ENCODE measurements at places on chromosomes 16 and 17. TPM values are rescaled to one million over a fixed set of nuclear protein-coding genes. Genes with fewer than 3 reads are reported as not detected.

Gene NME1
- 23.2 TPM for total RNA-seq

Gene KRT34
- not detected for total RNA-seq

Gene ZPBP2
- total RNA-seq, result not detected

Gene HOXB3
- 4.2 TPM for total RNA-seq

Gene MYH1
- 0.16 TPM for total RNA-seq

Gene ZNF750
- not detected for total RNA-seq

Gene SLC6A2
- total RNA-seq, result not detected

- no peak for DNase-seq
Observed at GRCh38 chr16:64791756-64792155, 330.1 kb downstream of the CDH11 start.

DNA sequence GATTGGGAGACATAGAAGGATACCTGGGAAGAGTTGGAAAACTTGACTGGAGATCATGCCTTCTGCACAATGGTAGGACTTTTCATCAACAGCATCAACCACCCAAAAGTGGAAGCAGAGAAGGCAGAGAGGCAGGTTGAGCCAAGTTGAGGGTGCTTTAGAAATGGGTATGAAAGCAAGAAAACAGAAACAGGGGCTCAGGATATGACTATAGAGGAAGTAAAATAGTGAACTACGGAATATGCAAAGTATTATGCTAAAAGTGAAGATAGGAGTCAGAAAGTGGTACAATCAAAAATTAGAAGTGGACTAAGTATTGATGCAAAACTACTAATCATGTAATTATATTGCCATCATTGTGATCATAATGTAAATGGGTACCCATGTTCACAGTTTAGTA lies 16.1 kb upstream of the ARHGAP44 start:
- DNase-seq, result no peak

DNA sequence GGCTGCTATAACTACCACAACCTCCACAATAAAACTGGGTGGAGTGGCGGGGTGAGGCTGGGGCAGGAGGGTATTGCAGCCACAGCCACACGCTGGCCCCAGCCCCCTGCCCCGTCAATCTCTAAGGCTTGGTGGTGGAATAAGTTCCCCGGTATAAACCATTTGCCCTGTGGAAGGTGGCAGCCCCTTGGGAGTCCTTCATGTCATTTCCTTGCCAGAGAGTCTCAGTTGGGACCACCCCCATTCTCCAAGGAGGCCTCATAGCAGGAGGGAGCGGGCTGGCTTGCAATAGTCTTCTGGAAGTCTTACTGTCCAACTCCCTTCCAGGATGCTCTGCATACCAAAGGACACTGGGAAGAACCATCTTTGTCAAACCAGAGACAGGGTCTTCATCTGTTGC lies 19.4 kb downstream of the CD300A start:
- peak; percentile 50 for DNase-seq

DNA sequence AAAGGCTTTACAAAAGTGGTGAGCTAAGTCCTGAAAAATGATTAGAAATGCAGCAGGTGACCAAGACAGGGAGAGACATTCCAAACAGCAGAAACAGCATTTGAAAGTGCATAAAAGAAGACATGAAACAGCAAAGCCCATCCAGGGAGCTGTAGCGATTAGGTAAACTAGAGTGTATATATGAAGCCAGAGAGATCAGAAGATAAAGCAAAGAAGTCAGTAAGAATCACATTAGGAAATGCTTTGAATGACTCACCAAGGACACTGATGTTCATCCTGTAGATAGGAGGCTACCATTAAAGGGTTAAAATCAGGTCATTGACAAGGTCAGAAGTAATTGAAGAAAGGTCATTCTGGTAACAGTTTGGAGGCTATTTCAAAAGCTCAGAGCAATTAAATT lies 27.6 kb upstream of the VAT1L start:
- DNase-seq, result no peak

- DNase-seq, result no peak
Observed at GRCh38 chr16:66928702-66929388, 3.5 kb upstream of the RRAD start.

GRCh38 chr17:9517396-9517795 lies 58.2 kb downstream of the STX8 start:
- DNase-seq, result no peak

DNA sequence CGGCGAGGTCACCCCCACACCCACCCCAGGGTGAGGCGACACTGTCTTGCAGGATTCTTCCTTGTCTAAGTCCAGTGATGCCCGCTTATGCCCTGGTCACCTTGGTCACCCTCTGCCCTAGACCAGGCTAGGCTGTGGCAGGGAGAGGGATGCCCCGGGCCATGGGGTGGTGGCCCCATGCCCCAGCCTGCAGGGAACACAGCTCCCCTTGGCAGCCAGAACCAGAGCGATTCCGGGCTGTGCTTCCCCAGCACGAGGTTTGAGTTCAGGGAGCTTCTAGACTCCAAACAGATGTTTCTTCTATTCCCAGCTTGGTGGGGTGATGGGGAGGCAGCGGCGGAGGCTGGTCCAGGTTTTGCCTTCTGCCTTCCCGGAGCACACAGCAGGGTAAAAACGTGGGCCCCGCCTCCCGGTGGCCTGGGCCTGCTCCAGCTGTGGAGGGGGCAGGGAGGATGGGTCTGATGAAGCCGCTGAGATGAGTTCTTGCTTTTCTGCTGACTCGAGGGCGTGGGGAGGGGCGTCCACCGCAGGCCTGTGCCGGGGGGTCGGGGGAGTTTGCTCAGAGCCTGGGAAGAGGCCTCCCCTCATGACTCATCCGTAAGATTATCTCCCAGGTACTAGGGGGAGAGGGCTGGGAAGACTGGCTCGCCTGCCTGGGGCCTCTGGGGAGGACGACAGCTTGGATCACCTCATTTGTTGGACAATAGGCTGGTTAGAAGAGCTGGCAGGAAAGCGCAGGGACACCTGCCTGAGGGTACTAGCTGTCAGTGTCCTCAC lies 15.4 kb downstream of the SMTNL2 start:
- DNase-seq, result no peak

GRCh38 chr16:3999479-4000325 lies 116.5 kb downstream of the ADCY9 start:
- no peak for DNase-seq

- peak; percentile 46 for DNase-seq
Observed at GRCh38 chr17:20989481-20989880, 53.3 kb downstream of the USP22 start.

- DNase-seq, result no peak
Observed at GRCh38 chr16:10077861-10078260, 104.4 kb downstream of the GRIN2A start.

DNA sequence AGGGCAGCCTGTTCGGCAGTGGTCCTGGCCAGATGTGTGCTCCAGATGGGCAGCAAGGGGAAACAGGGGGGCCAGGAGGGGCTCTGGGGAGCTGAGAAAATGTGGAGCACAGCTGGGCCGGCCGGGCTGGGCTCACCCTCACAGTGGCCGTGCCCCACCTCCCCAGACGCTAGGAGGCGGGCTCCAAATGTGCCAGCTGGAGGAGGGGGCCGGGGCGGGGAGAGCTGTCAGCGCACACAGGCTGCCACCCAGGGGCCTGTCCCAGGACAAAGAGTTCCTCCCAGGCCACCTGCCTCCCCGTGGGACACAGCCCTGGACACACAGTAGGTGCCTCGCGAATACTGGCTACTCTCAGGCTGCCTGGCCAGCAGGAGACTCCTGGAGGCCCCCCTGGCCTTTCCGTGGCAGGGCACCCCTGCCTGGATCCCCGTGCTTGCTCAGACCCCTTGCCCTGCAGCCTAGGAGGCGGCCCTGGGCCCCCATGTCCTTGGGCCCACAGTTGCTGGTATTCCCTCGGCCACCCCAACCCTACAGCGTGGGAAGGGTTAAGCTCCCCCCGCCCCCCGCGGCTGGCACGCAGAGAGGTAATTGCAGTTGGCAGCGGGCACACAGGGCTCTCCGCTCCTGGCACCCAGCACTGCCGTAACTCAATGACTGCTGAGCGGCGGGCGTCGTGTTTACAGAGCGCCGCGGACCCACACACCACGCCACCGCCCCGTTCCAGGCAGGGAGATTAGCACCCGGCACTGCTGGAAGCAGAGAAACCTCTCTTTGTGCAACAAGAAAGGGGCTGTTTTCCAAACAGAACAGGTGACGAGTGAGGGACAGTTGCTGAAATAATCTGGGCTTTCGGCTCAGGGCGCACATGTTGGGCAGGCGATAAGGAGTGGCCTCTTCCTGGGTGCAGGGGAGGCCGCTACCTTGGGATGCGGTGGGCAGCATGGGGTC lies 32.2 kb downstream of the BAHCC1 start:
- DNase-seq, result no peak

- no peak for DNase-seq
Observed at GRCh38 chr16:27221576-27222248, 18.4 kb downstream of the KDM8 start.

DNA sequence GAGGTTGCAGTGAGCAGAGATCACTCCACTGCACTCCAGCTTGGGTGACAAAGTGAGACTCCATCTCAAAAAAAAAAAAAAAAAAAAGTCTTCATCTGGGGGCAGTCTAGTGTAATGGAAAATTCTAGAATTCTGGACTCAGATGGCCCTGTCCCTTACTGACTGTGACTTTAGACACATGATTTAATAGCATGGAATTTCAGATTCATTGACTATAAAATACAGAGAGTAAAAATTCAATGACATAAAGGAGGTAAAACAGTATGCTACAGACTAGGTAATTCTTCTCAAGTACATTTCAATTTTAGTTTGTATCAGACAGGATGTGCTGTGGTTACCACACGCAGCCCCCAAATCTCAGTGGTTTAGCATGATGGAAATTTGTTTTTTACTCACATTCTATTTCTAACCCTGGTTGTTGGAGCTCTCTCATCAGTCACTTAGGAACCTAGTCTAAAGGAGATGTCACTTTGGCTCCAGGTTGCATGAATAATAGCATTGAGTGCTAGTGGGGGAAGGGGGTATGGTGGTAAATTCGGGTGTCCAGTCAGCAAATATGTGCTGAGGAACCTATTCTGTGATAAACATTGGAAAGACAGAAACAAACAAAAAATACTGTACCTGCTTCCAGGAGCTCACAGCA lies 444.0 kb downstream of the XYLT1 start:
- DNase-seq, result no peak

DNA sequence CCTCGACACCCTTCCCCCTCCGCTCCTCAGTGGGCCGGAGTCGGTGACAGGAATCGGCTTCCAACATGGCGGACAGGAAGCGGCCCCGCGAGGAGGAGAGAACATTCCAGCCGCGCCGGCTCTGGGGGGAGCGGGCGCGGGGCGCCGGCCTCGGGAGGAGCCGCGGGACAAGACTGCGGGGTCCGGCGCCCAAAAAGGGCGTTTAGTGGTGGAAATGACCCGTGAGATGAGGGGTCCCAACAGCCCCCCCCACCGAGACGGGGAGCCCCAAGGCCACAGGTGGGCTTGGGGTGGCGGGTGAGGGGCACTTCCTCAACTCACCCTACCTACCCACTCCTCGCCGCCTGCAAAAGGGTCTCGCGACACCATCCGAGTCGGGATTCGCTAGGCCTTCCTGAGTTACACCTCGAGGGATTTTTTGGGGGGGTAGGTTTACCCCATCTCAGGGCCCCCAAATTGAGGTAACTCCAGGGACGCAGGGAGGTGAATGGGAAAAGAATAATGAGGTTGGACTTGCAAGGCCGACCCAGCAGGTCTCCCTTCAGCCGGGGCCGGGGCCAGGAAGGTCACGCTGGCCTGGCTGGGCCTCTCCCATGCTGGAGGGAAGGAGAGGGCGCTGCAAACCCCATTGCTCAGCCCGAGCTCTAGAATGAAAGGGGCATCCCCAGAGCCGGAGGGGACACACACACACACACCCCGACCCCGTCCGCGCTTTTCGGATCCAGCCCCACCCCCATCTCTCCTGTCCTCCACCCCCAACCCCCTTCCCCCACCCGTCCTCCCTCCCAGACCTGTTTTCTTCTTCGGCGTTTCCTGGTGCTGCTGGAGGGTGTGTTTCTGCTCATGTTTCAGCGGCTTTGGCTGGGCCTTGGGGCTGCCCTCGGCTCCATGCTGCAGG lies 707 bp downstream of the NUFIP2 start:
- DNase-seq, result peak; percentile 86
